ENCODE measurements at places on chromosomes 1 and 21.

DNA sequence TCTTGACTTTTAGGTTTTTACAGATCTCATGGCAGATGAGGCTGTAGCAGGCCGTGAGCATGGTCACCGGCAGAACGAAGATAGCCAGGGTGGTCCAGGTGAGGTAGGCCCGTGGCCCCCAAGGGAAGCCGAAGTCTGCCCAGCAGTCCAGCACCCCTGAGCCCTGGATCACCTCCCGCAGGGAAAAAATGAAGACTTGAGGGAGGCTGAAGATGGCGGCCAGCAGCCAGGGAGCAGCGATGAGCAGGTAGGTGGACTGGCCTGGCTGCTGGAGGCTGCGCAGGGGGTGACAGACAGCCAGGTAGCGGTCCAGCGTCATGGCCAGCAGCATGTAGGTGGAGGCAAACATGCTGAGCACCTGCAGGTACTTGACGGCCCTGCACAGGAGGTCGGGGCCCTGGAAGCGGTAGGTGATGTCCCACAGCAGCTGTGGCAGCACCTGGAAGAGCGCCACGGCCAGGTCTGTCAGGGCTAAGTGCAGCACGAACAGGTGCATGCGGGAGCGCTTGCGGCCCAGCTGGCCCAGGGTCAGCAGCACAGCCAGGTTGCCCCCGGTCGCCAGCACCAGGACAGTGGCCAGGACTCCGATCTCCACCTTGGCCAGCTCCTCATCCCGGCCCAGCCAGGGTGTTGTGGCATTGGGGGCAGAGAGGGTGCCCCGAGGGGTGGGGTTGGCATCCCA lies 856 bp downstream of the AVPR1B start:
- DNase-seq = no peak

DNA sequence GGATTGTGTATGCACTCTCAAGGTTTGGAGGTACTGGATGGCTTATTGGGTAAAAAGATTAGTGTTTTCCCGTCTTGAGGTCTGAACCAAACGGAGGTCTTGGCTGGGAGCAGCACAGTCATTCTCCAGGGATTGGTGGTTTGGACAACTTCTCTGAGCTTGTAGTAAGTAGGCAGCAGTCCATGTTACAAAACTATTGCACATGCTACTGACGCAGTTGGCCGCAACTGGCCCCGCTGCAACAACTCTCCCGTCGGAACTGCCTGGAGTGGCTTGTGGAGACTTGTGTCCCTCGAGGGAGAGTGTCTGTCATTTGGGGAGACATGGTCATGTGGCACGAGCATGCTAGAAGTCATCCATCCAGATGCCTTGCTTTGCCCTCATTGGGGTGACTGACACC lies 276.0 kb downstream of the TM2D1 start:
- no peak for DNase-seq

DNA sequence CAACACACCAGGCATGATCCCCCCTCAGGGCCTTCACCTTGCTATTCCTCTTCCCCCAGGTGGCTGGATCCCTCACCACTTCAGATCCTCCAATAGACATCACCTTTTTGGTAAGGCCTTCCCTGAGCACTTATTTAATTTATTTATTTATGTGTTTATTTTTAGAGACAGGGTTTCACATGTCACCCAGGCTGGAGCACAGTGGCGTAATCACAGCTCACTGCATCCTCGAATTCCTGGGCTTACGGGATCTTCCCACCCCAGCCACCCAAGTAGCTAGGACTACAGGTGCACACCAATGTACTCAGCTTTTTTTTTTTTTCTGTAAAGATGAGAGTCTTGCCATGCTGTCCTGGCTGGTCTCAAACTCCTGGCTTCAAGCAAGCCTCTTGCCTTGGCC lies 17.2 kb downstream of the KCNN3 start:
- no peak for DNase-seq

DNA sequence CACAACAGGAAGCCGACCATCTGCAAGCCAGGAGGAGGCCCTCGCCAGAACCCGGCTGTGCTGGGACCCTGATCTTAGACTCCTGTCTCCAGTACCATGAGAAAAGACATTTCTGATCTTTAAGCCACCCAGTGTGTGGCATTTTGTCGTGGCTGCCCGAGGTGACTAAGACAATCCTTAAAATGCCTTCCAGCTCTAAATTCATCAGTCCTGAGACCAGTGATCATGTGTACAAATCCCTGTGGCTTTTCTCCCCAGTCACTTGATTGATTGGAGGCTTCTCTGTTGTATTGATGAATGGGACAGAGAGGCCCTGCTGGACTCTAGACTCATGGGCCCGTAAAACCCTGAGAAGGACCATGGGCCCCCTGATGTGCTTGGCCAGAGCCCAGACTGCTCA lies 36.1 kb downstream of the B3GALT5 start:
- DNase-seq = no peak

- DNase-seq = no peak
Measured at GRCh38 chr1:91569411-91570119, 68.9 kb downstream of the CDC7 start.

DNA sequence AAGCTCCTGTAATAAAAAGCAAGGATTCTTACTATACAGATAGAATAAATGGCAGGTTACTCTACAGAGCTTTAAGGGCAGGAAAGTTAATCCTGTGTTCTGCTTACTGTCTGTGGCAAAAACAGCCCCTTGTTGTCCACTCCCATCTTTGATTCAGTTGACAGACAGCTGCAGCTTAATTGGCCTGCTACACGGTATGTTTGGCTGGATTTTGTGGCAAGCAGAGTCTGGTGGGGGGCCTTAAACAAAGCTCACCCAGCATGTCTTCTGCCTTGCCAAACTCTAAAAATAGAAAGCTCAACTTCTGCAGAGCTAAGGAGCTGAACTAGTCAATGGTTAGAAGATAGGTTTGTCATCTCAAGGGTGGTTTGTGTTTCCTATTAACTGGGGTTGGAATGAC lies 407.2 kb downstream of the HLX start:
- no peak for DNase-seq

DNA sequence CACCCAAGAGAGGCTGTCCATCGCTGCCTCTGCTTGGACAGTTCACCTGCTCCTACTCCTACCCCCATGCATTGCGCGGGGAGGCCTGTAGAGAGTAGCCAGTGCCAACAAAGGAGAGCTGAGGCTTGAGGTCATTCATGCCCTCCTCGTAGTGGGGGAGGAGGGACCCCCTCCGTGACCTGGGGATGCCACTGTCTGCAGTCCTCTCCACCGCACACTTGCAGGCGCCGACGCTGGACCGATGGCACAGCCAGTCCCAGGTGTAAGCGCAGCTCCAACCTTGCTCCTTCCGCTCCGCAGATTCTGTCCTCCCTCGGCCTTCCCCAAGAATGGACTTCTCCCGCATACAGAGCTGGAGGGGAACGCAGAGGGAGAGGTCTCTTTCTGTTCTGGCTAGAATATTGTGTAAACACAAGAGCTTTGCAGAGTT lies 672 bp upstream of the PHLDA3 start:
- no peak for DNase-seq
